ENCODE measurements at places on chromosomes 3 and 15.

GRCh38 chr15:57323806-57324589 is 52.3 kb upstream of the CGNL1 start:
- DNase-seq, result peak; percentile 31

GRCh38 chr15:62606376-62607113 is 436.0 kb upstream of the TPM1 start:
- peak; percentile 100 for DNase-seq

DNA sequence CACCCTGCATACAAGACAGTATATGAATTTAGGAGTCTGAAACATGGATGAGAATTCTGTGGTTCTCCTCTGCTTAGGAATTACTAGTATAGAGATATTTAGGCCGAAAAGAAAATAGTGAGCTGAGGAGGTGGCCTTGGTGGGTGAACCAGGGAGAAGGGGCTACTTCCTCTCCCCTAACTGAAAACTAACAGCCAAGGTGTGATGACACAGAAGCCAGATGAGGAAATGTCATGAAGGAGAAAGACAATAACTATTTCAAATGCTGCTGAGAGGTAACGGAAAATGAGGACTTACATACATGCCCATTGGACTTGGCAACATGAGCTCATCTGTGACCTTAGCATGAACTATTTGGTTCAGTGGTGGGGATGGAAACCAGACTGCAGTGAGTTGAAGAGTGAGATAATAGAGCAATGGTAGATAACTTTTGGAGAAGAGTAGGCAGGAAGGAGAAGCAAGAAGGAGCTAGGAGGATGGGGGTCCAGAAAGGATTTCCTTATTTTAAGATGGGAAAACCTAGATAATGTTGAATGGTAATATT is 114.4 kb upstream of the TSPAN3 start:
- DNase-seq, result no peak

DNA sequence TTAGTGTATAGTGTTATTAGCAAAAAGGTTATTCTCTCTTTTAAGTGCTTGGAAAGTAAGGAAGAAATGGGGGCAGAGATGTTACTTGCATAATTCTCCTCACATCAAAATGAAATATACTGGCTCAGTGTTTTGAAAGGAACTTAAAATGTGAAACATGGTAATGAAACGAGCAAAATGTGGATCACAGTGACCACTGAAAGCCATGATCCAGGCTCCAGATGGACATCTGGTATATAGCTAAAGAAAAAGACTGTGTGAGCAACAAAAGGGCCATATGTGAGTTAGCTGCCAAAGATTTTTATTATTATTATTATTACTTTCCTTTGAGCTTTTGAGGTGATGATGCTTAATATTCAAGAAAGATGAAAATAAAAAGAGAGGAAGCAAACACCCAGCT is 89.6 kb downstream of the GAP43 start:
- no peak for DNase-seq

GRCh38 chr3:111668888-111669488 is 73.8 kb upstream of the ZBED2 start:
- DNase-seq, result peak; percentile 71

DNA sequence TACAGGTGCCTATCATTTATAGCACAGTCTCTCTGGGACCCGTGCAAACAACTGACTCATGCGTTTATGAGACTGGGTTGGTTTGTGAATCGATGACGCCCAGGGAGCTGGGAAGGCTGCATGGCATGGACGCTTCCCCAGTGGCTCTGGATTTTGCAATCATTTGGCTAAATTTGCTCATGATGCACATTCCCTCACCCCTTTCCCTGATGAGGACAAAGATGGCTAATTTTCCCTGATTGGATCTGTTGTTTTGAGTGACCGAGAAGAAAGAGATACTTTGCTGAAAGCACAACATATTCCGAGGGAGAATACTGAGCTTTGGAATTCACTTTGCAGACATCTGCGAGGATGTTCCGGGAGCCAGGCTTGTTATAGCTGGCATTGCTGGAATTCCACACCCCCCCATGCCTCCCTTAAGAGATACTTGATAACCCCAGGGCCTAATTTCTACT is 51.1 kb downstream of the CGNL1 start:
- peak; percentile 32 for DNase-seq

DNA sequence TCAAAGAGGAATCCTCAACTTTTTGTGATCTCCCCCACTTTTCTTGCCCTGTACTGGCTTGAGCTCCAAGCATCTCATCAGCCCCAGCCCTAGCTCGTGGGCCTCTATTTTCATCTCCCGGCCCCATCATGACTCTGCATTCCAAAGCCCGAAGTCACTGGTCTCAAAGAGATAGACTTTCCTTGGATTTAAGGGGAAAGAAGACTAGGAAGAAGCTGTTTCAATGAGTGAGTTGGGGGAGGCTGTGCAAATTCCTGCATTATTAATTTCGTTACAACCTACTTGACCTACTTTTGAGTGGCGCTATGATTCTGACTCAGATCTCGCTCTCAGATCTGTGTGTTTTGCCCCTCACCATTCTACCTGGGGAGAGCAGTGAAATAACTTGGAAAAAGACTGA is 266.6 kb upstream of the TBL1XR1 start:
- DNase-seq, result peak; percentile 92

- DNase-seq, result peak; percentile 43
Observed at GRCh38 chr3:38004415-38005075, 14.0 kb downstream of the VILL start.

DNA sequence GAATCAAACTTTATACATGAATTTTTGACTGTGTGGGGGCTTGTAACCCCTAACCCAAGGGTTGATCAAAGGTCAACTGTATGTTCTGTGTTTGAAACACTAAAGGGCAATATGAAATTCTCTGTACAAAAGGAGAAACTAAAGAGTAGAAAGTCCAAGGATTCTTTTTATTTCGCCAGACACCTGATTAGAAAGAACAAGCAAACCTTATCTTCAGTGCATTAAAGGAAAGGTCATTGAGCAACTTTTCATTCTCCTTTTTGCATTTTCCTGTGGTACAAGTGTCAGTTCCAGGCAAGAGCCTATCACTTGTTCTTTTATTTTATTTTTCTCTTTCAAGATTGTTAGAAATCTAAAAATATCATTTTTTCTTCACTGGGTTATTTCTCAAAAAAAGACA is 430.1 kb upstream of the EPHA3 start:
- no peak for DNase-seq

- DNase-seq, result no peak
Observed at GRCh38 chr3:50708620-50709019, 33.9 kb downstream of the DOCK3 start.

GRCh38 chr3:152243301-152243711 is 25.4 kb upstream of the MBNL1 start:
- DNase-seq, result no peak

- peak; percentile 85 for DNase-seq
Observed at GRCh38 chr3:99962703-99963102, 145.0 kb downstream of the CMSS1 start.

DNA sequence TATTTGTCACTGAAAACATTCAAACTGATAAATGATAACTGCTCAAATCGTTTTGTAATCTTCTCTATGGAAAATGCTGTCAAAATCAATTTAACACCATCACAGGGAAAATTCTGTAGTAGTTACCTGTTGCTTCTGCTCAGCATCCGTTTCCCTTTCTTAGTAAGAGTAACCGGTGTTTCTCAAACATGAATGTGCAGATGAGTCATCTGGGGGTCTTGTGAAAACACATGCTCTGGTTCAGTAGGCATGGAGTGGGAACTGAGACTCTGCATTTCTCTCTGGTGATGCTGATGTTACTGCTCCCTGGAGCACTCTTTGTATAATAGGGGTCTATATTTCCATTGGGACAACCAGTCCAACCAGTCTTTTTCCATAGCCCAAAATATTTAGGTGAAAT is 145.1 kb downstream of the SEMA6D start:
- no peak for DNase-seq

GRCh38 chr3:158725348-158726011 is 6.8 kb downstream of the RARRES1 start:
- peak; percentile 98 for DNase-seq

DNA sequence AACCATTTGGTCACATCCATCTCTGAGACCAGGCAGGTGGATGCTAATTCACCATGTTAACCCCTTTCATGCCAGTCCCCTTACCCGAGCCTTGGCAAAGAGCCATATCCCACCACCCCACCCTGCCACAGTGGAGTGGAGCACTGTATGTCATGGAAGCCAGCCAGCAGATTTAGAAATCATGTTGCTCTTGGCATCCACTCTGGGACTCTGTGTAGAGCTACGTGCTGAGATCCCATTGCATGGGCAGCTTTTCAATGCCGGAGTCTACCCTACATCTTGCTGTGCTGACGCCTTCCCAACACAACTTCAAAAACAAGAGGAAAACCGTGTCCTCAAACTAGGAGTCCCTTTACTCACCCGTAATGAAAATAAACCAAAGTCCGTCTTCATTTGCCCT is 131.0 kb downstream of the NTRK3 start:
- no peak for DNase-seq

GRCh38 chr3:141578202-141578973 is 91.6 kb downstream of the RASA2 start:
- DNase-seq, result peak; percentile 18

DNA sequence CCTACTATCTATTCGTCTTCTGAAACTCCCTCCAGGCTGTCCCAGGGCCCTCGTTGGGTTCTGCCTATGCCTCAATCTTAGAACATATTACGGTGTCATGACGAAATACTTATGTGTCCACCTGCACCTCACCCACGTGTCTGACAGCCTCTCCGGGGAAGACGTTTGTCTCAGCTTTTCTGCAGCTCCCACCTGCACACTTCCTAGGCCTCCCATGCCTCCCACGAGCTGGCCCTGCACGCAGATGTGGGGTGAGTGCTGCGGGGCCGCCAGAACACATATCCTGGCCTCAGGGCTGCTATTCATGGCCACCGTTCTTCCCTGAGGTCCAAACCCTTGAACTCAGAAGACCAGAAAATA is 7.1 kb upstream of the MUSTN1 start:
- DNase-seq, result no peak

DNA sequence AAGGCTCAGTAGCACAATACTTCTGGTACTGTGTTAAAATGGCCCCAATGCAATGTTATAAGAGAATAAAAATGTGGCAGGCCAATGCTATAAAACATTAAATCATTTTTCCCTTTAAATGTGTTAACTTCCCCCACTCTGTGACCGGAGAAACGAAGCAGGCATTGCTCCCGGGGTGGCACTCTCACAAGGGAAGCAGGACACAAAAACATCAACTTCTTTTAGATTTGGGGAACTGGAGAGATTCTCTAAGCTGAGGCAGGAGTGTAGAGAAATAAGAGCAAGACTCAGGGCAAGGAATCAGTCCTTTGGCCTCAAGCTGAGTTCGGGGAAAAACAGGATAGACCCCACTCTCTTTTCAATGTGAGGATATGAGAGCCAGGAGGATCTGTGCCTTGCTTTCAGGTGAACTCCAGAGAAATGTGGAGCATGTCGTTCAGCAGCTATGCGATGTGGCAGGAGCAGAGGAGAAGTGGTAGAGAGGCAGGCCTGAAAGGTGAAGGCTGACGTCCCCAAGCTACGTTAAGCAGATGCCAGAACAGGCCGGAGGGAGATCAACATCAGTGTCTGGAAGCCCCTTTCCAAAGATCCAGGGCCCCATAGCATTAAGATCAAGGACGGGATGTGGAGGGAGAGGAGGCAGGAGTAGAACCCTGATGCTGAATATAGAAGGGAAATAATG is 160.2 kb downstream of the PLD1 start:
- DNase-seq, result no peak

DNA sequence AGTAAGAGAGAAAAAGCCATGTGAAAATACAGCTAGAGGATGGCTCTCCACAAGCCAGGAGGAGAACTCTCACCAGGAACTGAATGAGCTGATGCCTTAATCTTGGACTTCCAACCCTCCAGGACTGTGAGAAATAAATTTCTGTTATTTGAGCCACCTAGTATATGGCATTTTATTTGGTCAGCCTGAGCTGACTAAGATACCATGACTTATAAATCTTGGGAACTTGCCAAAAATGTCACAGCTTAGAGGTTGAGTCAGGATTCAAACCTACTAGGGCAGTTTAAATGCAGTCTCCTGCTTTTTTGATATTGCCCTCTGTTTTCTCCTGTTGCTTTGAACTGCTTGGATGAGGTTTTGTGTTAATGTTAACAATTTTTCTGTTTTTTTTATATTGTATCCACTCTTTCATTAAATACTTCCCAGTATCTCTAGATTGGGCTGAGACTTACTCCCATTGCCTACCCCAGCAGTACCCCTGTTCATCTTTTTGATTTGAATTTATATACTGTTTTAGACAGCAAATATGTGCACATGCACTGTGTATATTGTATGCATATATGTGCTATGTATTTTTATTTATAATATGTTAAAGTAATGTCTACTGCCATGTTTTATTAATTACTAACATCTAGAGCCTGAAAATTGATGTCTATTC is 1223.2 kb downstream of the OTOL1 start:
- DNase-seq, result peak; percentile 92
